ENCODE measurements at places on chromosomes 6 and 20.
A peak's percentile ranks its signal among the peaks of the same experiment; 100 is the strongest.

GRCh38 chr20:43243672-43244269, 54.1 kb upstream of the PTPRT start:
- no peak for DNase-seq

GRCh38 chr20:50202677-50203076, 12.0 kb downstream of the CEBPB start:
- DNase-seq = no peak

DNA sequence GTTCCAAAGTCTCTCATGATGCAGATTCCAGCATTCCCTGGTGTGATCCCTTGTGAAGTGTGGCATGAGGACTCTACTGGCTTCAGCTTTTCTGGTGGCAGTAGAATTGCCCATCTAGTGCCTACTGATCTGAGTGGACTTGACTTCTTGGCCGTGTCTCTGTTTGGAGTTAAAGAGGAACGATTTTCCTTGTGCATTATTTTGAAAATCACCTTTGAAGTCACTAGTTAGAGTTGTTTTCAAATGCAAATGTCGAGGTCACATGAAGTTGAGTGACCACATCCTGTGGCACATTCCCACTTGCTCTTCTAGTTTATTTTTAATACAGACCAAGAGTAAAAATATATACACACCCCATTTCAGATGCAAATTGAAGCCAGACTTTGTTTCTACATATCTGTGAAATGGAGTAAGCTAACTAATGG, 270.7 kb upstream of the TAB2 start:
- no peak for DNase-seq

DNA sequence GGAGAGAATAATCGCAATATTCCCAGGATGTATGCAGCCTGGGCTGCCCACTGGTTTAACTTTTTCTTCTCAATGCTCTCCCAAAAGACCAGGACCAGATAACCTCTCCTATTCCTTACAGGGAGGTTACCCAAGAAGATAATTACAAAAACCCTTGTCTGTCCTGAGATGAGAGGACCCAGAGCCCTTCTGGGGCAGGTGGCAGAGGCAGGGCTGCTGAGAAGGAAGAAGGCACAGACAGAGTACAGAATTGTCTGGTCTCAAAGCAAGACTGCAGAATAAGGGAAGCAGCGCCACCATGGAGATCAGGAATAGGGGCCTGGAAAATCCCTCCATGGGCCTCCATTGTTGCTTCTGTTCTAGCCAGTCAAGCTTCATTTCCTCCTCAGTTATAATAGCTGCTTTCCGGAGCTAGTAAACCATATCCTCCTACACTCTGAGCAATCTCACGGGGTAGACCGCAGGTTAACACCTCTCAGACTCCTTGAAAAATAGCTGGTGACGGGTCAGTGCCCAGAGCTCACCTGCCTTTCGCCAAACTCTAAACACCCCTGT, 463 bp upstream of the HLA-DMB start:
- DNase-seq = peak; percentile 28

- DNase-seq = no peak
Measured at GRCh38 chr20:23244156-23244915, 106.3 kb upstream of the NXT1 start.

GRCh38 chr6:107633680-107634323, 143.9 kb downstream of the SOBP start:
- DNase-seq = no peak

- no peak for DNase-seq
Measured at GRCh38 chr6:37521674-37522073, 22.0 kb upstream of the CCDC167 start.

DNA sequence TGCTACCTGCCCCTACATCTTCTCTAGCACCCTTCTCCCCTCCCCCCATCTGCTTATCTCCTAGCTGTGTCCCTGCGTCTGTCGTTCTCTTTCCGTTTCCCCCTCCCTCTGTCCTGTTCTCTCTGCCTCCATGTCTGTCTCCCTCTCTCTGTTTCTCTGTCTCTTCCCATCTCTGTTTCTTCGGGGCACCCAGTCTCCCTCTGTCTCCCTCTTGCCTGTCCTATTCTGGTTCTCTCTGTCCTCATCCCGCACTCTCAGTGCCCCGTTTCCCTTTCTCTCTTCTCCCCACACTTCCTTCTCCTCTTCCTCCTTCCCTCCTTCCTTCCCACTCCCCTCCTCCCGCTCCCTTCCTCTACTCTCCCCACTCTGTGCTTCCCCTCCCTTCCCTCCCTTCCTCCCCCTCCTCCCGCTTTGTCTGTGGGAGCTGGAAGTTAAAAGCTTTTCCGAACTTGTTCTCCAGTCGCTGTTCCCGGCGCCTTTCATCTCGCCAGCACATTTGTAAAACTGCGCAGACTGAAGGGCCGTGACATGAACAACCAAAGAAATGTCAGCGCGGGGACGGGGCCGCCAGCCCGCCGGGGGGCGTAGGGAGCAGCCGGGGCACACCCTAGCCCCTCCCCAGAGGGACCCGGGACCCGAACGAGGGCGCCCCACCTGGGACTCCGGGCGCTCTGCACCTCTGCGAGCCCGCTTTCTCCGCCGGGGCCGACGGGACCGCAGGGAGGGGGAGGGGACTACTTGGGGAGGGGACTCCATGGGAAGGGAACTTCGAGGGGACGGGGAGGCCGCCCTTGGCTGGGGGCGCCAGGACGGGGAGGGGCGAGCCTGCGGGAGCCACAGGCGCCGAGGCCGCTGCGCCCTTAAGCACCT, 4.0 kb upstream of the CDH22 start:
- DNase-seq = no peak

DNA sequence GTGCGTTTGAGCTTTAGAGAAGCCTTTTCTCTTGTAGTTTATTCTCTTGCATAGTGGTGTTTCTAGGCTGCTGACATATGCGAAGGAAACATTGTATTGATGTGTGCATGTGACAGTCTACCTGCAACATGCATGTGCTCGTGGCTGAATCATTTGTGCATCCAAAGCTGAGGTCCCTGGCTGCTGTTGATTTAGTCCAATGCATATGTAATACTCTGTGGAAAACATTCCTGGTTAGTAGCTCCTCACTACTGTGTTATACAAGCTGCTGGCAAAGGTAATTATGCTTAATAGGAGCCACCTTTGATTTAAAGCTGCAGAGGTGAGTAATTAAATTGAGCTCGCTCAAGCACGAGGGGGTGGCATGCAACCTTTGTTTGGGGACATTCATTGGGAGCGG, 24.5 kb downstream of the TSHZ2 start:
- DNase-seq = no peak
